GM23248 (cell line): ENCODE measurements at places on chromosomes 12 and 14. TPM values are rescaled to one million over a fixed set of nuclear protein-coding genes. Genes with fewer than 3 reads are reported as not detected.

Gene RDH12
- total RNA-seq: not detected in 2 replicates

Gene SLC6A13
- total RNA-seq: not detected in 2 replicates

Gene ATN1
- 6.5 and 8.7 TPM in 2 replicates for total RNA-seq

DNA sequence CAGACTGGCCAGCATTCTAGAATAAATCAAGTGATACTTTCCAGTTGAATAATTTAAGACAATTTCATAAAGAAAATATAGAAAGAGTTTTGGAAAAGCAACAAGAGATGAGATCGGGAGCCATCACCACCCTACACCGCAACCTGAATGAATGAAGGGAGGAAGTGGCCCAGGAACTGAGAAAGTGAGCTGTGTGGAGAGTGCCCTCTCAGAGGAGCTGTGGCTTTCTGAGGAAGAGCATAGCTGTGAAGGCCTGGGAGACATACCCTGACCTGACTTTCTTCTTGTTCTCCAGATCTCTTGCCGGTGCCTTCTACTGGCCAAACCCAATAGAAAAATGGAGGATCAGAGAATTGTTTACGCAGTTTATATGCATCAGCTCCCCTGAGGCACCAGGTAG, 79.3 kb upstream of the TSPAN8 start:
- H3K27ac ChIP-seq: no peak overlapping the region
- no peaks in the 10 kb centered on the region for H3K4me1 ChIP-seq
- H3K27me3 ChIP-seq: no peaks in the 10 kb centered on the region

GRCh38 chr12:32780071-32780470, 24.4 kb upstream of the YARS2 start:
- H3K36me3 ChIP-seq: no peaks in the 10 kb centered on the region
- no peak for DNase-seq
- H3K27me3 ChIP-seq: no peaks in the 10 kb centered on the region
- H3K4me3 ChIP-seq: no peak overlapping the region
- H3K27ac ChIP-seq: no peak overlapping the region

- peaks cover 10% of the 10 kb centered on the region for H3K27me3 ChIP-seq
- H3K36me3 ChIP-seq: no peaks in the 10 kb centered on the region
- no peak for DNase-seq
- no peak overlapping the region for H3K4me3 ChIP-seq
- no peak overlapping the region for H3K27ac ChIP-seq
These were observed 2.2 kb downstream of the SERPINA9 start for GRCh38 chr14:94473666-94474410.

DNA sequence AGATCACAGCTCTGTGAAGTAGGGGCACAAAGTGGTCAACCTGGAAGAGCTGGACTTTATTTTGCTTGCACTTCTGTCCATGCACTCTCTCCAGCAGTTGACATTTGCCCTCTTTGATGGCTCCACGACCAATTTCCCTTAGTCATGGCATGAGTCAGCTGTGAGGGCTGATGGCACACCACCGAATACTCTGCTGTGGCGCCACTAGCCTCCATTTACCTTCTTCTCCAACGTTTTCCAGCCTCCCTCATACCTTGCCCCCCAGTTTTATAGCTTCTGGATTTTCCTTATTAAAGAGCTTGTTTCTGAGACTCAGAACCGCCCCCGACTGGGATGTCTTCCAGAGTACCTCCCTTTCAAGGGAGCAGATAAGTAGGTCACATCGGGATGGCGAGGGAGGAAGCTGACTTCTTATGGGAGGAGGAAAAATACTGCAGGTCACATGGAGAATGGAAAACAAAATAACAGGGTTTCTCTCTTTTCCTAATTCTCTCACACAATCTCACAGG, 17.6 kb downstream of the NINJ2 start:
- H3K4me3 ChIP-seq: peak overlapping the region; percentile 18; the same call in 1 of the 2 replicates
- no peaks in the 10 kb centered on the region for H3K36me3 ChIP-seq
- DNase-seq: peak; percentile 88
- peaks cover 43% of the 10 kb centered on the region for H3K4me1 ChIP-seq

GRCh38 chr12:570435-570920, 92.8 kb downstream of the NINJ2 start:
- peak overlapping the region; percentile 82 for H3K4me3 ChIP-seq
- H3K36me3 ChIP-seq: no peaks in the 10 kb centered on the region

- peak; percentile 84 for DNase-seq
- H3K27ac ChIP-seq: no peak overlapping the region
- peaks cover 4% of the 10 kb centered on the region; the same call in 1 of the 2 replicates for H3K4me1 ChIP-seq
- H3K4me3 ChIP-seq: no peak overlapping the region
- no peaks in the 10 kb centered on the region for H3K36me3 ChIP-seq
- no peaks in the 10 kb centered on the region for H3K27me3 ChIP-seq
These were observed 589.3 kb upstream of the TMEM132C start for GRCh38 chr12:127677537-127678131.

GRCh38 chr12:95548056-95548538, 3.2 kb downstream of the USP44 start:
- peaks cover 27% of the 10 kb centered on the region for H3K27me3 ChIP-seq
- H3K27ac ChIP-seq: no peak overlapping the region
- peaks cover 7% of the 10 kb centered on the region; the same call in 1 of the 2 replicates for H3K4me1 ChIP-seq
- peak overlapping the region; percentile 71 for H3K4me3 ChIP-seq
- H3K36me3 ChIP-seq: no peaks in the 10 kb centered on the region

- no peak overlapping the region for H3K4me3 ChIP-seq
- DNase-seq: no peak
- H3K36me3 ChIP-seq: no peaks in the 10 kb centered on the region
- no peaks in the 10 kb centered on the region for H3K27me3 ChIP-seq
- no peaks in the 10 kb centered on the region; the same call in 1 of the 2 replicates for H3K4me1 ChIP-seq
These were observed 61.6 kb downstream of the SERPINA3 start for GRCh38 chr14:94673781-94674231.

DNA sequence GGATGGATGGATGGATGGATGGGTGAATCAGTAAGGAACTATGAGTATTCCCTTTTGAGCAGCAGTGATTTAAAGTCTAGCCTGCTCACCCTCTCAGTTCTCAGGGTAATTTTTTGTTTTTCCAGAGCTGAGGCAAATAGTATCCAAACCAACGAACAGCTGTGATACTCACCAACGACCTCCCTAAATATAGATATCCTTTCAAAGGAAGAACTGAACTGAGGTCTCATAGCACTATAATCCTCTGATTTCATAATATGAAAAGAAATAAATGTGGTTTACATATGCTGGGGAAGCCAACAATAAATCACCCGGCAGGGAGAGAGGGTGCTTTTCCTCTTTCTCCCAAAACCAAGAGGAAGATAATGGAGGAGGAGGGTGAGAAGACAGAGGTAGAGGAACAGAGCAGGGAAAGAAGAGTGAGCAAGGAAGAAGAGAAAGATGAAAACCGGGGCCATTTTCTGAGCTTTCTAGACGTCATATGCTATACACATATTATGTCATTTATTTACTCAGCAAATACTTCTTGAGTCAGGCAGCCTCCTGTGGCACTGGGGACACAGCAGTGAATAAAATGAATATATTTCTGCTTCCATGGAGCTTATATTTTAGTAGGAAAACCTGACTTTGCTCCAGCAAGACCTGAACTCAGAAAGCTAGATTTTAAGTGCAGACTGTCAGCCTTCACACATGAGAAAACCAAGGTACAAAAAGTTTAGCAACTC, 710.7 kb upstream of the TBX3 start:
- no peak overlapping the region for H3K4me3 ChIP-seq
- peak; percentile 24 for DNase-seq
- H3K4me1 ChIP-seq: no peaks in the 10 kb centered on the region
- H3K36me3 ChIP-seq: no peaks in the 10 kb centered on the region
- H3K27me3 ChIP-seq: no peaks in the 10 kb centered on the region

- H3K4me3 ChIP-seq: no peak overlapping the region
- no peaks in the 10 kb centered on the region for H3K36me3 ChIP-seq
- H3K27me3 ChIP-seq: no peaks in the 10 kb centered on the region
- peak; percentile 61 for DNase-seq
- peaks cover 10% of the 10 kb centered on the region for H3K4me1 ChIP-seq
- no peak overlapping the region for H3K27ac ChIP-seq
These were observed 8.8 kb upstream of the LRRK2 start for GRCh38 chr12:40215982-40216381.

DNA sequence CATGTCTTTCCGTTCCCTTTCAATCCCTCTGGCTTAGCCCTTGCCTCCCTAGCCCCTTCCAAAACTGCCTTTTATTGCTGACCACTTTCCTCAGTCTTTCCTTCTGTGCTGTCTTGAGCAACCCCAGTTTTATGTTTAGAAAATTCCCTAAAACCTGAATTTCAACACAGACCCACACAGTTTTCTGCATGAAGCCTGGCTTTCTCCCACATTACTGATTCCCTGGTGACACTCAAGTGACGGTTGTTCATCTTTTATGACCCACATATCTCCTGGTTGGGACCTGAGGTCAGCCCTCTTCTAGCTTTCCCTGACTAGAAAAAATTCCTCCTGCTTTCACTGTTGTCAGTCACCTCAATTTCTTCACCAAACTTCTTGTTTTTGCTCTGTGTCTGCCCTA, 21.0 kb downstream of the FGD4 start:
- no peak overlapping the region for H3K4me3 ChIP-seq
- H3K27ac ChIP-seq: no peak overlapping the region
- DNase-seq: no peak
- no peaks in the 10 kb centered on the region for H3K27me3 ChIP-seq

DNA sequence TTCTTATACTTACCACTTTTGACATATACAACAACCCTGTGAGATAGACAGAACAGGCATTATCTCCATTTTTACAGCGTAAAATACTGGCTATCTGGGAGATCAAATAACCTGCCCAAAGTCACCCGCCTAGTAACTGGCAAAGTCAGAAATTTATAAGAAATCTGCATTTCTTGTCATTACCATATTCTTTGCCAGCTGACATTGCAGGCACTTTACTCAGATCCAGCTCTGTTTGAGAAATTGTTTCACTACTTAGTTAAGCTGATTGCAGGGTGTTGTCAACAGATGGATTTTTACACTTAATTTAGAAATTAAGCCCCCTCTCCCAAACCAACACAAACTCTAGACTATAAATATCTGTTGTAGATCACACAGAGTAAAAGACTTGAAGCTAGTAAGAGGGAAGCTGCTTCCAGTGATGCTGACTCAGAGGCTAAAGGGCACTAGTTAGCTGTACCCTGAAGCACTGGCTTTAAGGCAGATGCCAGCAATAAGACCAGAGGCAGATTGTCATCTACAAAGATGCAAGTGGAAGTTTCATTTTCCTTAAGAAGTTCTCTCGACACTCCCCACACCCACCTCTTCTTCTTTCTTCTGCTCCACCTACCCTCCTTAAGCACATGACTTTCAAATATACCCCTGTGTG, 153.1 kb downstream of the ANO6 start:
- no peak overlapping the region for H3K27ac ChIP-seq
- H3K27me3 ChIP-seq: no peaks in the 10 kb centered on the region
- H3K4me3 ChIP-seq: no peak overlapping the region
- H3K4me1 ChIP-seq: peaks cover 9% of the 10 kb centered on the region
- H3K36me3 ChIP-seq: peaks cover 11% of the 10 kb centered on the region; the same call in 1 of the 2 replicates

DNA sequence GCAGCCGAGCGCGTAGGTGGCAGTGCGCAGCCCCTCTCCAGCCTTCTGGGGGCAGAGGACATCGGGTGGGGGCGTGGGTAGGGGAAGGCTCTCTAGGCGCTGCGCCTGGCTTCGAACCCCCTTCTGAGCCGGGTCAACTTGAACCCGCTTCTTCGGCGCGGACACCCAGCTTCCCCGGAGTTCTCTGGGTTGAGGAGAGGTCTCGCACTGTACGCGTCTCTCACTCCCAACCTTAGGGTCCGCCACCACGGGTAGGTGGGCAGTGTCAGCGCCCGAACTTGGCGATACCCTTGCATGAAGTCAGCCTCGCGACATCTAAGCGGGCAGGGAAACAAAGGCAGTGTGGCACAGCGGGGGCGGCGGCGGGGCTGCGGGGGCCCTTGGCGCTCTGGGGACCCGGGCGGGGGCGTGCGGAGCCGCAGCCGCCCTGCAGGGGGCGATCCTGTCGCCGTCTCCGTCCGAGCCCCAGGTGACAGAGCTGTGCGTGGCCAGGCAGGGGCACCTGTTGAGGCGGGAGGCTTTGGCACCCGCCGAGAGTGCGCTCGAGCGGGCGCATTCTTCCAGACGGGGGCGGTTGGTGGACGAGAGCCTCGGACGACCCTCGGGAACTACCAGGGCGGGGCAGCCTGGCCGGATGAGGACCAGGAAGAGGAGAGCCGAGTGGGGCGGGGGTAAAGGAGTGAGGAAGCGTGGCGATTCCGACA, 1.1 kb downstream of the GALNT16 start:
- no peaks in the 10 kb centered on the region for H3K36me3 ChIP-seq
- H3K27ac ChIP-seq: no peak overlapping the region
- peak overlapping the region; percentile 73 for H3K4me3 ChIP-seq
- H3K27me3 ChIP-seq: peaks cover 23% of the 10 kb centered on the region
- peaks cover 24% of the 10 kb centered on the region for H3K4me1 ChIP-seq

DNA sequence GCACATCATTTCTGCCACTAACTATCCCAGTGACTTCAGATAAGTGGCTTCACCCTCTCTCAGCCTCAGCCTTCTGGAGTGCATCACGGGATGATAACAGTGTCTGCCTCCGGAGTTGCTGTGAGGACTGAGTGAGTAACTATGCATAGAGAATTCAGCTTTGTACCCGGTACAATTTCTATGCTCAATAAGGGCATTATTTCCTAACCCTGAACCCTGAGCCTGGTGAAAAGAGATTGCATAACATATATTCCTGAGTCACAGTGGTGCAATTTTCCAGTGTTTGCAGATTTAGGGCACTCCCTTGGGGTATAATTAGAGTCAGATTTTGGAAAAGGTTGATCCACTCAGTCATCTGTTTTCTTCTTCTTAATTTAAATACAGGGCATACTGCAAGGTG, 181.1 kb downstream of the PTPN11 start:
- no peaks in the 10 kb centered on the region for H3K27me3 ChIP-seq
- no peaks in the 10 kb centered on the region for H3K36me3 ChIP-seq
- H3K4me1 ChIP-seq: no peaks in the 10 kb centered on the region
- peak; percentile 73 for DNase-seq
- H3K27ac ChIP-seq: no peak overlapping the region
- H3K4me3 ChIP-seq: no peak overlapping the region

- no peaks in the 10 kb centered on the region for H3K36me3 ChIP-seq
- DNase-seq: peak; percentile 82
- H3K4me1 ChIP-seq: peaks cover 44% of the 10 kb centered on the region
- no peaks in the 10 kb centered on the region for H3K27me3 ChIP-seq
These were observed 400.5 kb downstream of the ADAMTS20 start for GRCh38 chr12:43151441-43151981.

GRCh38 chr12:118166946-118167345, 31.0 kb downstream of the PEBP1 start:
- no peak overlapping the region for H3K4me3 ChIP-seq
- no peaks in the 10 kb centered on the region for H3K27me3 ChIP-seq
- H3K27ac ChIP-seq: no peak overlapping the region
- no peaks in the 10 kb centered on the region for H3K4me1 ChIP-seq

DNA sequence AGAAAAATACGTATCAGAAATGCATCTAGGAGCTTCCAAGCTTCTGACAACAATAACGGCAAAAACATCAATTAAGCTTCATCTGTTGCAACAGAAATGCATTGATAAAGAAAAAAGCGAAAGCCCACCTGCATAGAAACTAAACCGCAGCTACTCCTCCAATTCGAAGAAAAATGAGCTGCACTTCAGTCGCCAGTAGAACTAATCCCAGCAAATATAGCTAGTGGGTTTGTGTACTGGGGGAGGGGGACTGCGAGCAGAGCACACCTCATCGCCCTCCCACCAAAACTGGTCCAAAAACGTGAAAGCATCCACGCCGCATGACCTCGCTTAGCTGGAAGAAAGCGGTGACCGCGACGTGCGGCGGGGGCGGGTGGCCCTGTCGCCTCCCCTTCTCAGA, 1.2 kb downstream of the SLC35F4 start:
- no peaks in the 10 kb centered on the region for H3K36me3 ChIP-seq
- H3K27ac ChIP-seq: no peak overlapping the region
- H3K4me3 ChIP-seq: no peak overlapping the region
- H3K4me1 ChIP-seq: no peaks in the 10 kb centered on the region
- no peak for DNase-seq
